Nucleus accumbens (tissue), 56 donors: ENCODE measurements at places on chromosomes 3 and 15.

DNA sequence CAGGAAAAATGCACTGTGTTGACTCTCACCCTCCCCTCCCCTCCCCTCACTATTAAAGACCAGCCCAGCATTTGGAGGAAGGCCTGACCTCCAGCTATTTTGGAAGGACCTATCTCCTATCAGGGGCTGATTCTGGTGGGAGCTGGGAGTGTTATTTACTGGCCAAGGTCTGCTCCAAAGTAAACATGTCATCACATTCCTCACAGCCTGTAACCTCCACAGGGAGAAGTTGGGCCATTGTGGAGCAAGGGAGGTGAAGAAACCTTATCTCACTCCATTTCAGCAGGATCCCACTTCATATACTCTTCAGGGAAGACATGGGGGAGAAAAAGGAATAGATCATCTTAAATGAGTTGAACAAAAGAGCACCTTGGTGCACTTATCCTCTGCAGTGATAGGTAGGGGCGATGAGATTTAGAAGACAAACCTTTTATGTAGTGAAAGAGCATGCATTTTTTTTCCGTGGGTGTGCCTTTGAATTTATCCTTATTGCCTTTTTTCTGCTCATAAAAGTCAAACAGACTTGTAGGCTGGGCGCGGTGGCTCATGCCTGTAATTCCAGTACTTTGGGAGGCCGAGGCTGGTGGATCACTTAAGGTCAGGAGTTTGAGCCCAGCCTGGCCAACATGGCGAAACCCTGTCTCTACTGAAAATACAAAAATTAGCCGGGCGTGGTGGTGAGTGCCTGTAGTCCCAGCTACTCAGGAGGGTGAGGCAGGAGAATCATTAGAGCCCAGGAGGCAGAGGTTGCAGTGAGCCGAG is 15.6 kb upstream of the FLNB start:
- no peak for DNase-seq

GRCh38 chr3:43810797-43811196 is 120.1 kb downstream of the ABHD5 start:
- no peak for DNase-seq

DNA sequence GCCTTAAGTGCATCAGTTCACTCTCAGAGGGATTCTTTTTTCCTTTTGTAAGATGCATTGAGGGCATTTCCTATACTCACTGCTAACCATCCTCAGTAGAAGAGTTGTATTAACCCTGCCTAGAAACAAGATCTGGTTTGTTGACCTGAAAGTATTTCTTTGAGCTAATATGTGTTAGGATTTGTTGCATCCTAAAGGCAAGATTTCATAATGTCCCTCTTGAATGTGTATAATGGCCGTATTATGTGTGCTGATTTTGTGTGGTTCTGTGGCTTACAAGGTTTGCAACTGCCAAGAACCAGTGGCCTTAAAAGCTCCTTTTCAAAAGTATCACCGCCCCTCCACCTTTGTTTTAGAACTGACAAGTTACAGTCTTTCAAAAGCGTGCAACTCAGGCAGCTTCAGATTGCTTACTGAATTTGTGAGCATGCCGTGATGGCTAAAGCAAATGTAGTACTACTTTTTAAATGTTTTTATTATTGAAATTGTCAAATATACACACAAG is 182.0 kb upstream of the BHLHE40 start:
- DNase-seq = no peak

GRCh38 chr3:195906865-195907683 is 1.3 kb downstream of the TNK2 start:
- peak; percentile 39 for DNase-seq

DNA sequence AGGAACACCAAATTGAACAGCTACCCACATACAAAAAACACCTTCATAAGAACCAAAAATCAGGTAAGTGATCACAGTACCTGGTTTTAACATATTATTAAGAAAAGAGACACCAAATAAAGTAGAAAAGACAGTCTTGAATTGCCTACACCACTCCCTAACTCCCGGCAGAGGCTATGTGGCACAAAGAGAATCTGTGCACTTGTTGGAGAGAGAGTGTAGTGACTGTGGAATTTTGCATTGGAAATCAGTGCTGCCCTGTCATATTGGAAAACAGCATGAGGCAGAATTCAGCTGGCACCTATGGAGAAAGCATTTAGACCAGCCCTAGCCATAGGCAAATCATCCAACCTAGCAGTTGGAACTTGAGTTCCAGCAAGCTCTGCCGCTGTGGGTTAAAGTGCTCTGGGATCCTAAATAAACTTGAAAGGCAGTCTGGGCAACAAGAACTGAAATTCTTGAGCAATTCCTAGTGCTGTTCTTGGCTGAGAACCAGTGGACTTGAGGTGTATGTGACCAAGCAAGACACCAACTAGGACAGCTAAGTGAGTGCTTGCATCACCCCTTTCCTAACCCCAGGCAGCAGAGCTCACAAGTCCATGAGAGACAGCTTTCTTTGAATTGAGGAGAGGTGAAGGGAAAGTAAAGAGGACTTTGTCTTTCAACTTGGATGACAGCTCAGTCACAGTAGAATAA is 969.6 kb upstream of the ALCAM start:
- no peak for DNase-seq

- no peak for DNase-seq
Measured at GRCh38 chr15:67998599-67999133, 55.4 kb upstream of the PIAS1 start.

GRCh38 chr15:60673166-60673565 is 194.2 kb upstream of the ICE2 start:
- DNase-seq = no peak

GRCh38 chr3:128327606-128328031 is 139.1 kb downstream of the DNAJB8 start:
- DNase-seq = no peak

DNA sequence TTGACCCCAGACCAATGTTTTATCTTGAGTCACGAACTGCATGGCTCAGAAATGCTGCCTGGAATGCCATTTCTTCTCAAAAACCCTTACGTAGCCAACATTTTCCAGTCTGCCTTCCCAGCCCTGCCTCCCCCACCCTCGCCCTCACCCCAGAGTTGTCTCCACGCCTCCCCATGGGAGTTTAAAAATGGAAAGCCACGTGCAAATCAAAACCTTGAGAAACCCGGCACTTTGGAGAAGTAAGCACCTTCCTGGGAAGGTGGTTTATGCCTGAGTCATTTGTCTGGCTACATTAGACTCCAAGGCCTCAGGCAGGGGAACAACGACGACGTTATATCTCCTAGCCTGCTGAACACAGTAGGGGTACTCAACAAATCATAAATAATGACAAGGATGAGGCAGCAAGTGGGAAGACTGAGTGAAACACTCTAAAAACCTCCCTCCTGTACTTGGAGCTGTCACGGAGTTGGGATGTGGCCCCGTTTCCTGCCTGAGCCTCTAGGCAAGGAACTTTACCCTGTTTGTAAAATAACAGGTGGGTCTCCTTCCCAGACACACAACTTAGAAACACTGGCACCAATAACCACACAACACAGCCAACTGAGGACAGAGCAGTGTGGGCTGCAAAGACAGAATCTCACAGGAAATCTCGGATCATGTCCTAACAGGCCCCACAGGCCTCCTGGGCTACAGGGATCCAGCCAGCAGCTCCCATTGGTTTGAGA is 179.1 kb downstream of the NTRK3 start:
- no peak for DNase-seq
